ENCODE measurements at places on chromosomes 11 and 22.

- peak; percentile 42 for DNase-seq
Measured at GRCh38 chr11:126146454-126147192, 64.8 kb downstream of the RPUSD4 start.

DNA sequence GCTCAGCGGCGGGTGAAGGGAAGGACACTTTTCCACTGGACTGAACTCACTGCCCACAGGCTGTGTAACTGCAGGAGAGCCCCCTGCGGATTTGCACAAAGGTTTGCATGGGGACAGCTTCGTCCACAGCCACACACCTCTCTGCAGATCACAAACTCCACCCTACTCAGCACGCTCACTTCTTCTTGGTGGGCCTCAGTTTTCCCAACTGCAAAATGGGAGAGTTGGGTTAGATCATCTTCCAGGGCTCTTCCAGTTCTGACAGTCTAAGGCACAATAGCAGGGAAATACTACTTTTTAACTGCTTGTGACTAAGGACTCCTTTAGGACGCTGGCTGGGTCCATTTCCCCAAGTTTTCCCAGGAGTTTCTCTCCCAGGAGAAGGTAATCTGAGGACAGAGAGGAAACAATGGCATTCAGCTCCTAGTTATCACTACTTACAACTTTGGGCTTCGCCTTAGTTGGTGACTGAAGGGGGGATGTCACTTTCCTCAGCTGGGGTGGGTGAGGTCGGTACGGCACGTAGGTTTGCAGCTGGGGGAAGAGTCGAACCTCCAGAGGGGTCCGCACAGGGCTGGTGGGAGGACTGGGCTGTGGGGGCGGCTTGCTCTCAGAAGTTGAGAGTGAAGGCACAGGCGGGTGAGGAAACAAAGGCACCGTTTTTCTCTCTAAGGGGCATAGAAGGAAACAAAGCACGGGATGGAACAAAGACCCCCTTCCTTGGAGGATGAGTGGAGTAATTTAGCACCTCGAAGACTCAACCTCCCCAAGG, 55.8 kb downstream of the C11orf58 start:
- no peak for DNase-seq

GRCh38 chr11:65468874-65469333, 29.9 kb upstream of the MALAT1 start:
- DNase-seq, result peak; percentile 69

DNA sequence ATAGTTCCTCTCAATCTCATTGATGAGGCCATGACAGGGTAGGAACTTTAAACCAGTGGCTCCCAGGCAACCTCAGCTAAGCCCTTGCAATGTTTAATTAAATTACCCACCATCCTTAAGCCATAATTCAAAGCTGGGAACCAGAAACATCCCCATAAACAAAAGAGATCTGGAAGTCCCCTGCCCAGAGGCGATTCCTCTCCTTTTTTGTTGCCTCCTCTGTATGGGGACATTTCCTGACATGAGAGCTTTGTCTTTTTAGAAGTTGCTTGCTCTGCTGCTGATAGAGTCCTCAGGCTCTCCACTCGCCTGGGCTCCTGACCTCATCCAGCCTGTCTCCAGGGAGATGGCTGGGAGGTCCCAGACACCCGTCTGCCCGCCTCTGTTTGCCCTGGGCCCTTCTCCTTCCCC, 3.2 kb downstream of the DTX4 start:
- peak; percentile 76 for DNase-seq

DNA sequence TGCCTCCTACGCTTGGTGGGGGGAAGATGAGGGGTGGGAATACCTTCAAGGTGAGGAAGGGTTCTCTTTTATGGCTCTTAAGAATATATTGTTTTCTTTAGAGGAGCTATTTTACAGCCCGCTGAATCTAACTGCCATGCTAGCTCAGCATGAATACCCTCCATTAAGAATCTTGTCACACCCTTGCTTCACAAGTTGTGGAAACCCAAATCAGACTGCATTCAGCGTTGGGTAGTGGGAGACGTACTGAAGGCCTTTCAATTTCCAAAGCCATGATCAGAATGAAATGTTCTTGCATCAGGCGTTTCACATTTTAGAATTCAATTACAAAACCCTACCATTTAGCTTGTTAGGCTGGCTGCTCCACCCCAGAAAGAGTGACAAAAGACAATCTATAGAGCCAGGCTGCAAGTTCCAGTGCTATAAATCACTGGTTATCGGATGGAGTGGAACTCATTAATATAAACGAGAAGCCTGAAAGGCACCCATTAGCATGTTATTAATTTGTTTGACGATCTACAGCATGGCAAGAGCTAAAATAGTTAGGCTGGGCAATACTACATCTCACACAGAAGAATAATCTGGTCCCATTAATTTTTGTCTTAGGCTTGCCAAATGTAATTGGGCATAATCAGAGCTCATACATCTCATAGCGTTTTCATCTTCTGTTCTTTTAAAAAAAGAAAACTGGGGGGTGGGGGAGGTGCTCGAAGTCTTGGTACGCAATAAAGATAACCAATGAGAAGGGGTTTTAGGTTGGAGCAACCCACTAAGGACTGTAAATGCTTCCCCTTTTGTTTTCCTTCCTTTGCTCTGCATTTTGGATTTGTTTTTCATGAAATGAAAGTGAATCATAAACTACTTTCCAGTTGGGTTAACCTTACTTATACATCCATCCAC, 57.5 kb downstream of the ABTB2 start:
- DNase-seq, result no peak

- DNase-seq, result peak; percentile 7
Measured at GRCh38 chr11:93737904-93738612, 3.2 kb downstream of the TAF1D start.

DNA sequence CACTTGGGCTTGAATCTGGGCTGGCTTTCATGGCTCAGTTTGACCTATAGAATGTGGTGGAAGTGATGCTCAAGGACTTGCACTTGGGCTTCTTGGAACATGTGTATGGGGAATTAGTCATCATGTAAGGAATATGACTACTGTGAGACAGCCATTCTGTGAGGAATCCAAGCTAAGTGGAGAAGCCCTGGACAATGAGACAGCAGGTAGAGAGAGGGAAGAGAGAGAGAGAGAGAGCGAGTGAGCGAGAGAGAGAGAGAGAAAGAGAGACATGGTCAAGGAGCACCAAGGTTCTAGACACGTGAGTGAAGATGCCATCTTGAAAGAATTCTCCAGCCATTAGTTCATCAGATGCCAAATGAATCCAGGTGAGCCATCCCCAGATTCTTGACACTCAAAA, 261.6 kb upstream of the SORL1-AS1 start:
- DNase-seq, result no peak

GRCh38 chr11:15738931-15739330, 617.4 kb downstream of the SOX6 start:
- no peak for DNase-seq

DNA sequence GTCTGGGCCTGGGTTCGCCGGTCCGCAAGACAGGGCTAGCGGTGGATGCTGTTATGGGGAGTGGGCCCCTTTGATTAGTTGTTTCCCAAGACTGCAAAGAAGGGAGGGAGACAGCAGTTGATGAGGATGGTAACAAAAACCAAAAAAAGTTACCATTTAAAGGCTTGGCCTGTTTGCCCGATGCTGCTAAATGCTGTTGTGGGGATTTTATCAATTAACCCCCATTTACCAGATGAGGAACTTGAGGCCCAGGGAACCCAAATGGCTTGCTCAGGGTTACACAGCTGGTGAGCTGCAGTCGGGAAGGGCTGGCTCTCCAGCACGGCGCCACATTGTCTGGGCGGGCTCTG, 3.4 kb downstream of the TRPT1 start:
- no peak for DNase-seq

DNA sequence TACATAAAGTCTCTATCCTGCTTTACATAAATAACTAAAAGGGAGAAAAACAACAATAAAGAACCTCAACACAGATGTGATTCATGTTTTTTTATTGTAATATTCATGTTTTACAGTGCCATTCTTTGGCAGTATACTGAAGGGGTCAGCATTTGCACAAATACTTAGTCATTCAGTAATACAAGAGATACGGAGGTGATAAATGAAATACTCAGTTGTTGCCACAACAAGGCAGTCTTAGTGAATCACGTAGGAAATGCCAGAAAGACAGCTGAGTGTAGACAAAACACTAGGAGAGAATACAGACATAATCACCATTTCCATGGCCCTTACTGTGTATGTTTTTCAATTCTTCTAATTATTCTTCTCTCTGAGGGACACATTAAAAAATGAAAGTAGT, 910.4 kb downstream of the METTL15 start:
- DNase-seq, result no peak

DNA sequence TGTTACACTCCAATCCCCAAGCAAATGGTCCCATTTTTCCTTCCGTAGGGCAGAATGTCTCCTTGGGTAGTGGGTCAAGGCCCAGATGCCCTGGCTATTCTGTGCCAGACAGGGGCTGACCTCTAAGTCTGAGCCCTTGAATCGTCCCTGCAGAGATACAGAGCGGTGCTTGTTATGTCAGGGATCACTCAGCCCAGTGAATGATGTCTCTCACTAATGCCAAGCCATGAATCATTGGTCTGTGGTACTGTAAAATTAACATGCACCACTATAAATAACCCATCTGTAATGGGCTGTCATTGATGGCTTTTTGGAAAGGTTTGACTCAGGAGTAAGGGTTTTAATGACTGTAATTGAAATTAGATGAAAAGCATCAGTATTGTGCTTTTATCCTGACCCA, 35.3 kb upstream of the KIRREL3 start:
- no peak for DNase-seq
